ENCODE measurements at places on chromosomes 1 and 21.
A peak's percentile ranks its signal among the peaks of the same experiment; 100 is the strongest.

GRCh38 chr21:14589855-14590563, 43.9 kb upstream of the SAMSN1 start:
- DNase-seq, result no peak

GRCh38 chr1:118692143-118692542, 296.0 kb downstream of the TBX15 start:
- no peak for DNase-seq

DNA sequence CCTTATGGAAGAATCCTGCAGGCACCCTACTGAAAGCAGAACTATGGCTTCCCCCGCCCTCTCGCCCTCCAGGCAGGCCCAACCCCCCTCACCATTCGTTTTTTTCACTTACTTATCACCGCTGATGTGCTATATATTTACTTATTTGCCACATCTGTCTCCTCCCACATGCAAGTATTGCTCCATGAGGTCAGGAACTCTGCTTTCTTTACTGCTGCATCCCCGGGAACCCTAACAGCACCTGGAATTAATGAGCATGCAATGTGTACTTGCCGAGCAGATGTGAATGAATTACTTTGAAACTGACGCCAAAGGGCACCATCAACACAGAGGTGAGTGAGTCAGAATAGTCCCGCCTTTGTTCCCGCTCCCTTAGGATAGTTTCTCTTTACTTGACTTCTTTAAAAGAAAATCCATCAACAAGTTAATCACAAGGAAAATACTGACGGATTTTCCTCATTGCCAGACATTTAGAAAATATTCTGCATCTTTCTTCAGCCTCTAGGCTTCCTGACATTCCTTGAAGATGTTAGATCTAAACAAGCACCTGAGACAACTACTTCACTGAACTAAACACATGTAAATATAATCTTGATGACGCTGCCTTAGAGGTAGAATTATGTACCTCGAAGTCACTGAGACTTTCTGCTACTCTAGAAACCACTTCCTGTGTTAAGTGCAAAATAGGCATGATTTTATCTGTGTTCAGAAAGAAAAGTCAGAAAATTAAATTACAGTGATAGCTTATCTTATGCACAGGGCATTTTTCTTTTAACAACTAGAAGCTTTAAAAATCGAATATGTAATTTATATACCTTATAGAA, 17.5 kb upstream of the RAB4A start:
- peak; percentile 37 for DNase-seq

GRCh38 chr1:156717351-156717750, 10.9 kb upstream of the METTL25B start:
- no peak for DNase-seq

- no peak for DNase-seq
These were observed 4.8 kb upstream of the SIM2 start for GRCh38 chr21:36694031-36694515.

DNA sequence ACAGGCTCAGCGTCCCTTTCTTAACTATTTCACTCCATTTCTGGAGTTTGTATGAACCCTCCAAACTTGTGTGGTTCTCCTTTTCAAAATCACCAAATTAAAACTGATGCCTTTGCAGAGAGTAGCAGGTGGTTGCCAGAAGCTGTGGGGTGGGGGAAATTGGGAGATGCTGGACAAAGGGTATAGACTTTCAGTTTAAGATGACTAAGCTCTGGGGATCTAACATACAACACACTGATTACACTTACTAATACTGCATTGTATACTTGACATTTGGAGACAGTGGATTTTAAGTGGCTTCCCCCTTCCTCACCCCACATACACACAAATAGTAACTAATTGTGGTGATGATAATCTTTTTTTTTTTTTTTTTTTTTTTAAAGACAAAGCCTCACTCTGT, 11.1 kb upstream of the SCYL3 start:
- no peak for DNase-seq

DNA sequence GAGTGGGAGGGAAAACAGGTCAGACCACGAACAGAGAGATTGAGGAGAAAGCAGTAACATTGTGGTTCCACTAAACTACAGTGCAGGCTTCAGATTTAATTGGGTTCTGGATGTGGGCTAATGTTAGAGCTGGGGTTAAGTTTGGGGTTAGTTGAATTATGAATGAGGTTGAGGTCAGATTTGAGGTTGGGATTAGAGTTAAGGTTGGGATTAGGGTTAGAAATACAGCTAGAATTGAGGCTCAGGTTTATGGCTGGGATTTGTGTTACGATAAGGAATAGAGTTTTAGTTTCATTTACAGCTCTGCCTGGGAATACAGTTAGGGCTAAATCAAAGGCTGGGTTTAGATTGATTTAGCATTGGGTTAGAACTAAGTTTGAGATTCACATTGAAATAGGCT, 1.8 kb upstream of the VSIG8 start:
- no peak for DNase-seq

- no peak for DNase-seq
These were observed 73.2 kb downstream of the BCAR3 start for GRCh38 chr1:93608187-93609109.

DNA sequence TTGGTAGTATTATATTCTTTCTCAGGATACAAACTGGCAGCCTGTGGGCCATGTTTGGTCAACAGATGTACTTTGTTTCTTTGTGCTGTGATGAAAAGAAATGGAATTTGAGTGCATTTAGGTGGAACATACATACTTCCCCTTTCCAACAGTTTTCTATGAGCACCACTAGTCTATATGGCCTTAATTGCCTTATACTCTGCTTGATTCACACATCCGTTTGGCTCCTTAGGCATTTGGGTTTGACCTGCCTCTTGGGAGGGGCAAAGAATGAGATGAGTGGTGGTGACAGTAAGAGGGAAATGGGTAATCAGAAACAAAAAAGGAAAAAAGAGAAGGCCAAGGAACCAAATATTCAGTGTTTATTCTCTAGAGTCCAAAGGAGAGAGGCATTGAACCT, 17.0 kb downstream of the CFAP126 start:
- no peak for DNase-seq

- no peak for DNase-seq
These were observed 3.2 kb downstream of the COL16A1 start for GRCh38 chr1:31700468-31701090.

DNA sequence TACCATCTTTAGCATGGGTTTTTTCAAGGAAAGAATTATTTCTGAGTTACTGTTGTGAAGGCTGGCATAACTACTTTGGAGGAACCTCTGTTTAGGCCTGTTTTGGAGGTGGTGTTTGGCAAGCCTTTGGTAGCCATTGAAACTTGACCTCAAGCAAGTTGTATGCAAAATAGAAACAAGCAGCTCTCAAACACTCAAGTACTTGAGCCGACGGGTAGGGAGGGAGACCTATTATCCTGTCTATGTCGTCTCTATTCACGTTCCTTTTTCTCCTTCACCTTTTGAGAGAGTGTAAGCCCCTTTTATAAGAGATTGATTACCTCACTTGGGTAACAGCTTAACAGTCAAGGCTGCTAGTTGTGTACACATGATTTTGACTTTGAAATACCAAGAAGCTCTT, 878.3 kb upstream of the CXADR start:
- no peak for DNase-seq

- no peak for DNase-seq
These were observed 22.3 kb upstream of the PLA2G4A start for GRCh38 chr1:186806477-186806876.

- DNase-seq, result no peak
These were observed 4.6 kb downstream of the SEMA4A start for GRCh38 chr1:156157966-156158365.

DNA sequence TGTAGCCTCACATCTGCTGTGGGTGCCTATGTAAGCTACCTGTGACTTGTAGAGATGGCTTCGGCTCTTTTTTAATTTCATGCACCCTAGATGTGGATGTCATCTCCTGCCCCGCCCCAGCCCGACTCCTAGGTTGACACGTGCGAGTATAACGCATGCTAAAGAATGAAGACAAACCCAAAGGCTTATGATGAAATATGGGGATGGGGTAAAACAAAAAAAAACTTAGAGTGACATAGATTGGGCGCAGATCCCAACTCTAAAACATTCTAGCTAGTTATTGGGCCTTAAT, 613 bp upstream of the ERO1B start:
- DNase-seq, result no peak
